Left forelimb (tissue), 1 donor: ENCODE measurements at places on chromosomes 6 and 20.

DNA sequence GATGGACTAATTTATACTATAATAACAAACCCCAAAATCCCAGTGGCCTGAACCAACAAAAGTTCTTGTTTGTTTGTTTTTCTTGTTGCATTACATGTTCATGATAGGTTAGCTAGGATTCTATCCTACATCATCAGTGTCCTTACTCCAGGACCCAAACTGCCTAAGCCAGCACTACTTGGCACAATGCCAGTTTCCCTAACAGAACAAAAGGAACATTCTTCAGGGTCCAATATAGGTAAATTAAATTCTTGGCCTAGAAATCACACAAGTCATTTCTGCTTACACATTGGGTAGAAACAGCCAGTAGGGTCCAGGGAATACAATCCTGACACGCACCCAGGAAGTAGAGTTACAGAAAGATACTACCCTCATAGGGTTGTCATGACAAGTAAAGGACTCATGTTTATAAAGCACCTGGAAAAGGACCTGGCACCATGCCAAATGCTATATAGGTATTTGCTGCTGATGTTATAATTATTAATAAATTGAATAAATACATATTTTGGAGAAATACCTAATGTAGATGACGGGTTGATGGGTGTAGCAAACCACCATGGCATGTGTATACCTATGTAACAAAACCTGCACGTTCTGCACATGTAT lies 38.8 kb downstream of the RCAN2 start:
- no peak for DNase-seq

DNA sequence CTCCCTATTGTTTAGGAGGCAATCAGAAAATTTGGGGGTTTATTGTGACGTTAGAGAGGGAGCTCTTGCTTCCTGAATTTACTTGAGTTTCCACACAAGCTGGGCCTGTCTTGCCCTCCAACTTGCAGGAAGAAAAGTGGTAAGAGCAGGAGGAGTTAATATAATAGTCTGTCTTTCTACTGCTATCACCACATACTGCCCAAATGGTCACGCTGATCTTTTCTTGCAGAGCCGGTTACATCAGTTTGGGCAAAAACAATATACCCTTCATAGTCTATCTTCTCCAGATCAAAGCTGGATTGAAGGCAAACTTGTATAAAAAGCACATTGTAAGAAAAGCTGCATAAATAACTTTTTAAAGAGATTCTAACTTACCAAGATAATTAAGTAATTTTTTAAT lies 46.3 kb upstream of the ECHDC1 start:
- DNase-seq, result no peak

DNA sequence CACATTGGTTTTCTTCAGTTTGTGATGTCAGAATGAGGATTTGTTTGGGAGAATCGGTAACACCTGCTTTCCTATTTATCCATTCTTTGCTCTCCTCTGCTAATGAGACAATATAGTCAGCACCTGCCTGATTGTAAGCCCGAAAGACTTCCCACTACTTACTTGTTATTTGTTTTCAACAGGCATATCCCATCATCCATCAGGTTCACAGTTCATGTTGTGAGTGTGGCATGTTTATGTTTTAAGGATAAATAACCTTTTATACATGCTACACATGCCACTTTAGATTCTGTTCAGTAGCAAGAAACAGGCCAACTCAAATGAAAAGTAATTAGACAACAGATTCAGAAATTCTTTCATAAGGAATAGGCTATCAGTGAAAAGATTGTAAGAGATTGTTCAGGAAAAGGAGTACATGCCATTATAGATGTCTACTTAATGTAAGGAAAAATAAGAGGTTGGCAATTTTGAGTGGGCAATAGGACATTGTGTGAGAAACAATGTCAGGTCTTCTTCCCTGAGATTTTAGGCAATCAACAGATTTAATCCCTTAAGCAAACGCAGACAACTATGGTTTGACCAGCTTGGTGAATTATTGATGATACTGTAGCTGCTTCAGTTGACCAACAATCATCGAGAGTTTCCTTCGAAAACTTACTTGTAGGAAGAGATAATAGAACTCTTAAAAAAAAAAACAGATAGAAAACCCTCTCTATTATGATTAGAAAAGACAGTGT lies 7.9 kb upstream of the GPRC6A start:
- DNase-seq, result no peak

- no peak for DNase-seq
Measured at GRCh38 chr6:28732052-28732451, 191.7 kb downstream of the TRIM27 start.

- no peak for DNase-seq
Measured at GRCh38 chr6:90144928-90145555, 151.6 kb downstream of the BACH2 start.
